CD4-positive, alpha-beta T cell treated with Interleukin-4 for 1 hour (primary cell): ENCODE measurements at places on chromosomes 11 and 22.

DNA sequence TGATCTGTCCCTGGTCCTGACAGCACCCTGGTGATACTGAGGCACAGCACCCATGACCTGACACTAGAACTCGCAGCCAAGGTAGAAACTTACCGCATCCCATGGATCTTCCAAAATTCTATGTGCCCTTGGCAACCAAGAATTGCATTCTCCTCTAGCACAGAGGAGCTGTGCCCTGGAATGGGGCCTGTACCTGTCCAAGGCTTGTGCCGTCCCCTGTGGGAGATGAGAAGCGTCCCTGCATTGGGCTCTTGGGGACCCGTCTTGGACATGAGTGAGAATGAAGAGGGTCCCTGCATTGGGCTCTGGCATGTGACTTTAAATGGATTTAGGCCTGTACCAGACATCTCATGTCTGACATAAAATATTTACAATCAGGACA lies 67.1 kb downstream of the GGTLC2 start:
- no peak for DNase-seq

GRCh38 chr11:13137844-13138301 lies 128.8 kb downstream of the RASSF10 start:
- no peak for DNase-seq

- no peak for DNase-seq
Observed at GRCh38 chr11:7520011-7520942, 6.5 kb downstream of the PPFIBP2 start.

- no peak for DNase-seq
Observed at GRCh38 chr11:92453055-92453454, 228.4 kb downstream of the FAT3 start.

DNA sequence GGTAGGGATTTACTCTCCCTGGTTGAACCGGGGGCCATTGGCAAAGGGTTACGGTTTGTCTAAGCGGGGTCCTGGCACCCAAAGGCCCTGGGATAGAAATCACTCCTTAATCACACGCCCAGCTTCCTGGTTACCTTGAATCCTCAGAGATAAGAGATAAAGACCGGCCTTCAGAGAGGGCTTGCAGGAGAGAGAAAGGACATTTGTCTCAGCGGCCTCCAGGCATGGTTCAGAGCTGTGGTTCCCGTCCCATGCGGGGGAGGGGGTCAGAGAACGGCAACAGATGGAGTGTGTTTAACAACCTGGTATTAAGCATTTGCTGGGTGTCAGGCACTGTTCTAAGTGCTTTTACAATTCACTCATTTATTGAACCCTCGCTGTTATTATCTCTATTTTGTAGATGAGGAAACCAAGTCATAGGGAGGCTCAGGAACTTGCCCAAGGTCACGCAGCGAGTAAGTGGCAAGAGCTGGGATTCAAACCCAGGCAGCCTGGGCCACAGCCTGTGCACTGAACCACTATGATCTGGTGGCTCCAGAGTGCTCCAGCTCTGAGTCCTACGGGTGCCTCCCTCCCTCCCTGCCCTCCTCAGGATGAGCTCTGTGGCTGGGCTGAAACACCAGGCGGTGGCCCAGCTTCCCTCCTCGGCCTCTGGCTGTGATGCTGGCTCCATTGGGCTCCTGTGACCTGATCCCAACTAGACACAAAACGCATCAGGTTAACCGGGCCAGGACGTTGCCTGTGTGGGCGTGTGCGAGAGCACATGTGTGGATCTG lies 18.6 kb downstream of the LRRC10B start:
- DNase-seq: no peak

- DNase-seq: no peak
Observed at GRCh38 chr11:68315171-68315920, 3.0 kb downstream of the LRP5 start.

- DNase-seq: no peak
Observed at GRCh38 chr11:45355706-45356041, 69.5 kb upstream of the SYT13 start.

- DNase-seq: no peak
Observed at GRCh38 chr11:27847496-27847895, 147.2 kb upstream of the BDNF start.

DNA sequence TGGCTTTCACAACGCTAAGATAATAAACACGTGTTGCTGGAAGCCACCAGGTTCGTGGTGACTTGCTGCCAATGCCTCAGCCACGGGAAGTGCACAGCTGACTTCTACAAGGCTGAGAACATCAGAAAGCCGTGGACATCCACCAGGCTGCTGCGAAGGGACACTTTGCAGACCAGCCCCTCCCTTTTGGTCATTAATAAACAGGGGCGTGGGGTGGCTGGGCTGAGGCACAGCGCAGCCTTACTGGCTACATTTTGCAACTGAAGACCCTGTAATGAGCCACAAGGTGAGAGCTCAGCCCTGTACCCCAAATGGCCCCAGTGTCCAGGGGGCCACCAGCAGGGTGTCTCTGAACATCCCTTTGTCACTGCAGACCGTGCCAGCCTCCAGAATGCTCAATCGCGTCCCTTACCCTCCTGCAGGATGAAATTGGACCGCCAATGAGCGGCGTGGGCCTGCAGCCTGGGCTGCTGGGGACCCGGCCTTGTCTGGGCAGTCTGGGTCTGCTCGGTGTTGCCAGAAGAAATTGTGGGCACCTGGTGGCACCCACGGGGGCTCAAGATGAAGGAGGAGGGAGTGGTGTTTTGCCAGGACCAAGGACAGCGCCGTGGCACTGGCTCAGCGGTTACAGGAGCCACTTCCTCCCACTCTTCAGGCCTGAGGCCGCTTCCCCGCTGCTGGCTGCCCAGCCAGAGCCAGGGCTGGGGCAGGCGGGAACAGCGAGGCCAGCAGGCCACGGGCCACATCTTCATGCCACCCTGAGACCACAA lies 181.9 kb downstream of the CTTN start:
- no peak for DNase-seq

- no peak for DNase-seq
Observed at GRCh38 chr11:17790453-17790852, 55.9 kb downstream of the KCNC1 start.
